Dermis microvascular lymphatic vessel endothelial cell (primary cell): ENCODE measurements at places on chromosomes 1 and 21. TPM values are rescaled to one million over a fixed set of nuclear protein-coding genes. Genes with fewer than 3 reads are reported as not detected.
A peak's percentile ranks its signal among the peaks of the same experiment; 100 is the strongest.

GRCh38 chr1:7616953-7617352, 154.1 kb upstream of the VAMP3 start:
- no peak for DNase-seq

DNA sequence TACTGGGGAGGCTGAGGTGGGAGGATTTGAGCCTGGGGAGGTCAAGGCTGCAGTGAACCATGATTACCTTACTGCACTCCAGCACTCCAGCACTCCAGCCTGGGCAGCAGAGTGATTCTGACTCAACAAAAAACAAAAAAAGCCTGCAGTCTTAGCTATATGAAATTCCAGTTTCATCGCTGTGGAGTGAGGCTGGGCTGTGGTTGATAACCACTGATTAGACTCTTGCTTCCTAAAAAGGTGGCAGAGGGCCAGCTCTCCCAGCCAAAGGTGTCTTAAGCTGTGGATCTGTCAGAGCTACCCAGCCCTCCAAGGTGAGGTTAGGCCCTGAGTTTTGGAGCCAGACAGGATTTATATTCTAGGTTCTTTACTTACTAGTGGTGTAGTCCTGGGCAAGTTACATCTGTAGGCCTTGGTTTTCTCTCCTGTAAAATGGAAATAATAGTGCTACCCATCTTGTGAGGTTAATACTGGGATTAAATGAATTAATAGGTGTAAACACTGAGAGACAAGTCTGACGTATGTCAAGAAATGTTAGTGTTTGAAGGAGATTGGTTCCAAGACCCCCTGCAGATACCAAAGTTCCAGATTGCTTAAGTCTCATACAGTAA, 35.9 kb downstream of the TMCC2 start:
- no peak for DNase-seq

- no peak for DNase-seq
Observed at GRCh38 chr1:198598796-198599321, 40.0 kb upstream of the PTPRC start.

- no peak for DNase-seq
Observed at GRCh38 chr1:24568475-24568874, 12.6 kb downstream of the NCMAP start.

The SLC44A3 gene
- total RNA-seq: 1.3 and 4.7 TPM in 2 replicates

The UCK2 gene
- total RNA-seq: 67.4 and 72.1 TPM in 2 replicates

- DNase-seq: peak; percentile 59
Observed at GRCh38 chr1:27416387-27417111, 24.1 kb downstream of the GPR3 start.

GRCh38 chr21:43812139-43812821, 22.9 kb downstream of the RRP1 start:
- DNase-seq: peak; percentile 34

- DNase-seq: no peak
Observed at GRCh38 chr1:187244623-187245022, 415.9 kb downstream of the PLA2G4A start.

The RORC gene
- total RNA-seq: not detected in 2 replicates

The FMO3 gene
- under 0.01 and 0.13 TPM in 2 replicates for total RNA-seq

The CD53 gene
- not detected in 2 replicates for total RNA-seq

The DMRTA2 gene
- total RNA-seq: under 0.01 TPM in 1 of 2 replicates, not detected in the other

DNA sequence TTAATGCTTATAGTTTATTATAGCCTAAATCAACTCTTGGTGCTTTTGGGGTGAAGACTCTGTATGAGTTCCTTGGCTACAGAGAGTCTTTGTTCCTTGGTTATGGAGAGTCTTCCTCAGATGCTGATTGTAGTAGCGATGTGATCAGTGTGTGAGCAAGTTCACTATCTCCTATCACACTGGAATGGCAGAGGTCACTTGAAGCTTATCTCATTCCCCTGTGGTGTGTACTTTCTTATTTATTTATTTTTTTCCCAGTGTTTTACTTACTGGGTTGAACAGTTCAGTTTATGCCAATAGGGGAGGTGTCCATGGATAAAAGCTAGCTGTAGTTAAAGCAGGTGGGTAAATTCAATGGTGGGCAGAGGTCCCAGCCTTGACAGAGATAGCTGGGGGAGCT, 20.1 kb upstream of the MAB21L3 start:
- no peak for DNase-seq

DNA sequence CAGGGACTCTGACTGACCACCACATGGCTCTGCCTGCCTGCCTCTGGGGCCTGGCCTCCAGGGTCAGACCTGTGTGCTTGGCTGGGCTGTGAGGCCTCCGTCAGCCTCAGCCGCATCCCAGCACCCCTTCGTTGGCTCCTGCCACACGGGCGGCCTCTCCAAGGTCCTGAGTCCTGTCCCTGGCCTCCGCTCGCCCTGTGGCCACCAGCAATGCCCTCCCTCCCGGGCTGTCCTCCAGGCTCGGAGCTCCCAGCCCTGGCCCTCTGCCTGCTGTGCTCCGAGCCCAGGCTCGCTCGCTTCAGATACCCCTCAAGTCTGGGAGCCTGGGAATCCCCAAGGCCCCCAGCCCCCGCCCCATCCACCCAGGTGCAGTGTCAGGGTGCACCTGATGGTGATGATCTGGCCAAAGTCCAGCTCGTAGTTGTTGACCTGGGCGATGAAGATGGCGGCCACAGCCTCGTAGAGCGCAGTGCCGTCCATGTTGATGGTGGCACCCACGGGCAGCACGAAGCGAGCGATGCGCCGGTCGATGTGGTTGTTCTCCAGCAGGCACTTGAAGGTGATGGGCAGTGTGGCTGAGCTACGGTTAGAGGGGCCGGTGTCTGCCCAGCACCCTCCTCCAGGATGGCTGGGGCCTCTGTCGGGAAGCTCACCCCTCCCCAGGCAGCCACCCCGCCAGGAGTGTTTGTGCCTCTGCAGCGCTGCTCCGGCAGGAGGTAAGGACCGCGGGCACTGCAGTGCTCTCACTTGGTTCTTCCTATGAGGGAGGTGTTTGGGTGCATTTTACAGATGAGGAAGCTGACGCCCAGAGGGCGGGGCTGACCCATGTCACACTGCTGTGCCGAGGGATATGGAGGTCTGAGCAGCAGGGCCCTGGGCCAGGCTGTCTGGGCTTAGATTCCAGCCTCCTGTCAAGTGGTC, 28.5 kb downstream of the PODN start:
- DNase-seq: no peak

DNA sequence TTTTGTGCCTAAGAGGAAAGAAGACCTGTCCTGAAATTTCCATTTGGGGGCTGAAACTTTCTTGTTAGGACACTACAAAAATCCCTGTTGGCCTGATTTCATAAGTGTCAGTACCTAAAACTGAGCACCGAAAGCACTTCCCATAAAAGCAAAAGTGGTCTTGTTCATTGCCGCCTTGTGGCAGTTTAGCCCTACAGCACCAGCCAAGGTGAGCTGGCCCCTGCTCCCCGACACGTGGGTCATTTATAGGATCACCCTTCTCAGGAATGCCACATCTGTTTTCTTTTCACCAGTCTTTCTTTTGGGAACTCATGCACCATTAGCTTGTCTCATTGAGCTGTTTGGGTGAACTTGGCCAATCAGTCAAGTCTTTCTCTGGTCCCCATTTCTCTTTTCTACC, 155.8 kb upstream of the KAZN start:
- no peak for DNase-seq

GRCh38 chr1:235331401-235331800, 3.0 kb downstream of the GGPS1 start:
- no peak for DNase-seq

DNA sequence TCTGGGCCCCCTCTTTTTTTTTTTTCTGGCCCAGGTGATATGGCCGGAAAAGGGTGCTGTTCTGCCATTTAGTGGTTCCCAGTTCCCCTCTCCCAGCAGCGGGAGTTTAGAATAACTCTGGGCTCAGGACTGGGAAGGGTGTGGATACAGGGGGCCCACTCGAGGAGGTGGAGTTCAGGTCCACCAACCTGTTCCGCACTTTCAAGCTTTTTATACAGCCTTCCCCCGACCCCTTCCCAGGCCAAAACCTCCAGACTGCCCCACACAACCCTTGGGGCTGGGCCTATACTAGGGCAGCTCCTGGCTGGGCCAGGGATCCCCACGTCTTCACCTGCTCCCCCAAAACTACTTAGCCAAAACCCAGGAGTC, 402 bp downstream of the PLEKHG5 start:
- DNase-seq: no peak

DNA sequence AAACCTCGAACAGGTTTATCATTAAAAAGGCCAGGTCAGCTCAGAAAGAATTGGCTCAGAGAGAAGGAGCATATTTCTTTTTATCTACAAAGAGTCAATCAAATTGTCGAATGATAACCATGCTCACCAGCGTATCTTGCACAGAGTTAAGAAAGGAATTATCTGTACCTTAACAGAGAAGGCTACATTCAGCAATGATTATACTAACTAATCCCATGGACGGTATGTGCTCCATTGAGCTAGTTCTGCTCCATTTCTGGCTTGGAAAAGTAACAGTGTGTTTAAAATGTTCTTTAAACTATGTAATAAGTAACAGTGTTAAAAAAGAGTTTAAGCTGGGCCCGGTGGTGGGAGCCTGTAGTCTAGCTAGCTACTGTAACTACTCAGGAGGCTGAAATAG, 4.2 kb downstream of the UBR4 start:
- DNase-seq: no peak

The ICOSLG gene
- total RNA-seq: 0.51 and 1.1 TPM in 2 replicates

DNA sequence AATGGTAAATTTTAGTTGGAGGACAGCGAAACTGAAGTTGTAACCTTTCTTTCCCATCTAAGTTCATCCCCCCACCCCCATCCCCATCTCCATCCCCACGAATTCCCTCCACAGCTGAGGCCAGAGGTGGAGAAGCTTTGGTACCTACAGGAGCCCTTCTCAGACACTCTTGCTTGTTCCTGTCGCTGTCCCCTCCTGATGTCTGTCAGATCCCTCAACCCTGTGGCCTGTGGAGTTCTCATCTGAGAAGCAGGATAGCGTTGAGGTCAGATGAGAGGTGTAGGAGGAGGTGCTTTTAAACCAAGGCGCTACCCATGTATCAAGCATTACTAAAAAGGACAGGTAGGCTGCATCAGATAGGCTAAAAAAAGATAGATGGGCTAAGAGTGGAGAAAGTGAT, 769 bp downstream of the NTPCR start:
- DNase-seq: no peak

The SPATA21 gene
- total RNA-seq: not detected in 2 replicates

DNA sequence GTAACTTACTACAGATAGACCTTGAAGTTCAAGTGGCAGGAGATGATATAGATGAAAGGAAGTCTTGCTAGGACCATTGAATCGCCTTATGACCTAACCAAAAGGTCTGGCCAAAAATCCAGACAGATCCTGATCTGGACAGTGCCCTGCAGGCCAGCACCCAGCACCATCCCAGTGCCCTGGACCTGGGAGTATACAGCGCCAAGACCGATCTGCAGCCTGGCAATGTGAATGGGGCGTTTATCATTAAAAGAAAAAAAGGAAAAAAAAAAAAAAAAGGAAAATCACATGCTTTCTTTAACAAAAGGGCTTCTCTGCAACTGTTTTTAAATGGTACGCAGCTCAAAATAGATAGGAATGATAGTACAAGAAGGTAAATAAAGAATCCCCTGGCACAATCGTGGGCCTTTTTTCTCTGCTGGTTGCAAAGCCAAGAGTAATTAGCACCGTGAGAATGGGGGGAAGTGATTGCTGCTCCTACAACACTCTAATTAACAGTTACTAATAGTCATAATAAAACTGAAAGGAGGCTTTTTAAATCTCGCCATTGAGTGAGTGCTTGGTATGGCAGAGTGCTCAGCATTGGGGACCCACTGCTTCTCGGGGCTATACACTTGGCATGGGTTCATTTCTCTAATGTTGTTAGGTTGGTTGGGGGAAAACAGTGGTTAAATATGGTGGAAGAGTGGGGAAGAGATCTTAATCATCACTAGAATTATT, 146.7 kb downstream of the KAZN start:
- no peak for DNase-seq

DNA sequence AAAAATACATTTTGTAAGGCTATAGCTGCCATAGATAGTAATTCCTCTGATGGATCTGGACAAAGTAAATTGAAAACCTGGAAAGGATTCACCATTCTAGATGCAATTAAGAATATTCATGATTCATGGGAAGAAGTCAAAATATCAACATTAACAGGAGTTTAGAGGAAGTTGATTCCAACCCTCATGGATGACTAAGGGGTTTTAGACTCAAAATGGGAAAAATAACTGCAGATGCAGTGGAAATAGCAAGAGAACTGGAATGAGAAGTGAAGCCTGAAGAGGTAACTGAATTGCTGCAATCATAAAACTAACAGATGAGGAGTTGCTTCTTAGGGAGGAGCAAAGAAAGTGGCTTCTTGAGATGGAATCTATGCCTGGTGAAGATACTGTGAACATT, 230.8 kb downstream of the KCTD3 start:
- DNase-seq: no peak

The IQGAP3 gene
- total RNA-seq: 6.8 and 12.8 TPM in 2 replicates

The PKN2 gene
- total RNA-seq: 18.2 and 18.4 TPM in 2 replicates

DNA sequence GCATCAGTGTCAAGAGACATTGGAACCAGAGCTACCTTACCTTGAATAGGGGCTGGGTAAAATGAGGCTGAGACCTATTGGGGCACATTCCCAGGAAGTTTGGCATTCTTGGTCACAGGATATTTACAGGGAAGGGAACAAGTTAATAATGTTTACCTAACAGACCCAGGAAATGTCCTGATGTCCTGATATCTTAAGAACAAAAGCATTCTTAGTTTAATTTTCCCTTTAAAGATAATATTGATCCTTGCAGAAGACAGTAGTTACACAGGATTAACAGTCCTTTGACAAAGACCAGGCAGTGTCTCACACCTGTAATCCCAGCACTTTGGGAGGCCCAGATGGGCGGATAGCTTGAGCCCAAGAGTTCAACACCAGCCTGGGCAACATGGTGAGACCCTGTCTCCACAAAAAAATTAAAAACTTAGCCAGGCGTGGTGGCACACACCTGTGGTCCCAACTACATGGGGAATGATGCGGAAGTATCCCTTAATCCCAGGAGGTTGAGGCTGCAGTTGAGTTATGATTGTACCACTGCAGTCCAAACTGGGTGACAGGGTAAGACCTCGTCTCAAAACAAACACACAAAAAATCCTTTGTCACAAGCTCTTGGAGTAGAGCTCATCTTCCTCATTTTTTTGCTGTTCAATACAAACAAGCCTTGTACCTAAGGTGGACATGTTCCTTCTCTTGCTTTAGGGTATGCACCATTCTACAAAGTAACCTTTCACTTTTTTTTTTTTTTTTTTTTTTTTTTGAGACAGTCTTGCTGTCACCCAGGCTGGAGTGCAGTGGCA, 1.3 kb upstream of the TOMM20 start:
- DNase-seq: no peak

GRCh38 chr1:219784660-219785381, 143.5 kb downstream of the SLC30A10 start:
- no peak for DNase-seq

DNA sequence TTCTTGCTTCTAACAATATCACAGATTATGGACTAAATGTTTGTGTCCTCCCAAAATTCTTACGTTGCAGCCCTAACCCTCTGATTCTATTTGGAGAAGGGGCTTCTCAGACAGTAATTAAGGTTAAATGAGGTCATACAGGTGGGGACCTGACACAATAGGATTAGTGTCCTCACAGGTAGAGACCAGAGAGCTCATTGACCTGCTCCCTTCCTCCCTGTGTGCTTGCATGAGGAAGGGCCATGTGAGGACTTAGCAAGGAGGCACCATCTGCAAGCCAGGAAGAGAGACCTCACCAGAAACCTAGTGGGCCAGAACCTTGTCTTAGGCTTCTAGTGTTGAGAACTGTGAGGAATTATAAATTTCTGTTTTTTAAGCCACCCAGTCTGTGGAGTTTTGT, 322.6 kb downstream of the SMYD3 start:
- DNase-seq: no peak

- no peak for DNase-seq
Observed at GRCh38 chr21:32868631-32869454, 97.3 kb upstream of the PAXBP1 start.

The TLR5 gene
- 0.13 and 0.51 TPM in 2 replicates for total RNA-seq
